ENCODE measurements at places on chromosomes 13 and 19.

GRCh38 chr13:97366172-97366688 is 67.7 kb upstream of the RAP2A start:
- DNase-seq: no peak

DNA sequence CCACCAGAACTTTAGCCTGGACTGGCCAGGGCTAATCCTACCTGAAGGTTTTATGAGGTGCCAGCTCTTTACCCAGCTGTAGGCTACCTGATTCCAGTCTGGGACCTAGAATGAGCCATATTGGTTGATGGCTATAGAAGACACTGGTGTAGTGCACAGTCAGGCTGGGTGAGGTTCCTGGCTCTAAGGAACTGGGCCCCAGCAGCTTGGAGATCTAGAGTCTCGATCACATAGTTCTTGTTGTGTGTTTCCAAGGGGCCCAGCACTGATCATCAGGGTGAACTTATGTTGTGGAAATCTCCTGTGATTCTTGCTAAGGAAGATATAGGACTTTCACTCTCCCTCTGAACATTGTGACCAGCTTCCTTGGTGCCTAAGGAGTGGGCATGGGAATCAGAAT is 236.3 kb downstream of the ZNF536 start:
- no peak for DNase-seq

DNA sequence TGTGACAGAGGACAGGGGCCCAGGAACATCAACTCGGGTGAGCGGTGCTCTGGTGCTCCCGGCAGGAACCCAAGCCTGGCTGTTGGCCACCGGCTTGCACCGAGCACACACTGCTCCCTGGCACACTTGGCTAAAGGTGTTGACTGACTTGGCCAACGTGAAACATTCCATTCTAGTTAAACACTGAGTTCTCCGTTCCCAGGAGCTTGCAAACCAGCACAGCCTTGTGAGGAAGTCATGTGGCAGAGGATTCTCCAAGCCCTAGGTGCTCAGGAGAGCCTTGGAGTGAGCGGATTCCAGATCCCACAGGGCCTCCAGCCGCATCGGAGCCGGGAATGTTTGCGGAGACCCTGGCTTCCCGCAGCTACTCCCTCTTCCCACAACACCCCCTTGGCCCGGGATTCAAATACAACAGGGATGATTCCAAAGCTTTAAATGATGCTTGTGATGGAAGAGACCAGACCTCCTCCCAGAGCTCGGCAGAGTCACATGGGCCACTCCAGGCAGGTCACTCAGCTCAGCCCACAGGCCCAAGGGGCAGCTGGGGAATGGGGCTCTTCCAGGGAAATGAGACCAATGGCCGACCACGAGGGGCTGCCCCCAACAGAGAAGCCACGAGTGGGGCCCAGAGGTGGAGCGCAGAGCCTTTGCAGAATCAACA is 2.9 kb downstream of the C13orf46 start:
- DNase-seq: no peak

- no peak for DNase-seq
Observed at GRCh38 chr19:4738734-4739133, 15.1 kb upstream of the DPP9 start.
